ENCODE measurements at places on chromosomes 13 and 19.
A peak's percentile ranks its signal among the peaks of the same experiment; 100 is the strongest.

- no peak for DNase-seq
Observed at GRCh38 chr13:23060959-23061358, 119.8 kb upstream of the SGCG start.

DNA sequence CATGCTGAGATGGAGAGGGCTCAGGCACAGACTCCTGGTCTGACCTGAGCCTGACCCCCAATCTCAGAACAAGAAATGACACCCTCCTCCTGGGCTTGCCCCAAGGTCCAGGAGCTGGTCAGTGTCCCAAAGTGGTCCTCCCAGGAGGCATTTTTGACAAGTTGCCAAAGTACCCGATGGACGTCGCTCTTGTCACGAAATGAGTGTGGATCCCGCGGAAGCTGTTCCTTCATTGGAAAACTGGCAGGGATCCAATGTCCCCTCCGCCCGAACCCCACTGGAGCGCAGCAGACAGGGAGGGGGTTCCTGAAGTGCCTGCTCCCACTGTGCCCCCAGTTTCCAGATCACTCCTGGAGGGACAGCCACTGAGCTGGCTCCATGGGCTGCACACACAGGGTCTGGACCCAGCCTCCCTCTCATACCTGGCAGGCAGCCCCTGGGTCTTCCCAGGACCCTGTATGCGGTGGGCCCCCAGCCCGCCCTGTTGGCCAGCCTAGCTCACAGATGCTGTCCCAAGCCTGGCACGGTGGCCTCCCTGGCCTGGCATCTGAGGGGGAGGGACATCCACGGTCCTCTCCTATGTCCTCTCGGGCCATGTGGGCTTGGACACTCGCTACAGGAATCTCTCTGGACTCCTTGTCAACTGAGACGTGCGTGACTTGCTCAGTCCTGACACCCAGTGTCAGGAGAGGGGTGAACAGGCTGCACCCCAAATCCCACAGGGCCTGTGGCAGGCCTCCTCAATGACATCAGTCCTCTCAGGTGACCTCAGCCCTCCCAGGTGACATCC, 12.8 kb upstream of the ZNF14 start:
- DNase-seq: no peak

DNA sequence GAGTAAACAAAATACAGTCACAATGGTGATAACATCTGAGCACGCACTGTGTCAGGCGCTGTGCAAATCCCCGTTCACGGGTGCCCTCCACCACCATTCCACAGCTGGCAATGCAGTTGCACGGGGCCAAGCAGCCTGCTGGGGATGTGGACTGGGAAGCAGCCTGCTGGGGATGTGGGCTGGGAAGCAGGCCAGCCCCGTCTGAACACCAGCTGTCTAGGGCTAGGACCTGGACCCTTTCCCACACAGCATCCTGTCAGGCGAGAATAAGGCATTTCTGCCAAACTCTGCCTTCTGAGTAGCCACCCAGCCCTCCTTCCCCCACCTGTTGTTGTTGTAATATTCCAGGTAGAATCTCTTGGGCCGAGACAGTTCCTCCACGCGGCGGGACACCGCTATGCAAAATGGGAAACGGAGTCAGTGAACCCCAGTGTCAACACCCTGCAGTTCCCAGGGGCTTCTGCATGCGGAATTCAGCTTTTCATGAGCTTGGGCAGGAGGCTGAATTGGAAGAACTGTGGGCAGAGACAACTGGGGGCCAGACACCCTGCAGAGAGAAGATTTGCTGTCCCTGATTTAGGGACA, 27.8 kb upstream of the MIER2 start:
- DNase-seq: peak; percentile 81

DNA sequence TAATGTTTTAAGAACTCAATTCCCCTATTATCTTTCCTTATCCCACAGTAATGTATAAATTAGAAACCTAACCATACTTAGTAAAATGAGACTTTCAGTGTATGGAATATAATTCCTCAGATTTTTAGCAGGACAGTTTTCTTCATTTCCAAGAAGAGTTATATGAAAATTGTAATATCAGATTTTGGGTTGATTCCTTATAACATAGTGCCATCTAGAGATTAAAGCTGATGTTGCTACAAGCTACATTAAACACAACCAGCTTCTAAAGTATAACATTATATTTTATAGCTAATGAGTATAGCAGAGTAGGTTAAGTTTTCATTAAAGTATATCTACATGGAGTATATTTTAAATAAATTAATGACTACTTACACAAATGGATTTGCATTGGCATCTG, 99.7 kb upstream of the MIR17HG start:
- no peak for DNase-seq

- DNase-seq: peak; percentile 17
Observed at GRCh38 chr19:39252458-39252857, 3.8 kb upstream of the IFNL4 start.

DNA sequence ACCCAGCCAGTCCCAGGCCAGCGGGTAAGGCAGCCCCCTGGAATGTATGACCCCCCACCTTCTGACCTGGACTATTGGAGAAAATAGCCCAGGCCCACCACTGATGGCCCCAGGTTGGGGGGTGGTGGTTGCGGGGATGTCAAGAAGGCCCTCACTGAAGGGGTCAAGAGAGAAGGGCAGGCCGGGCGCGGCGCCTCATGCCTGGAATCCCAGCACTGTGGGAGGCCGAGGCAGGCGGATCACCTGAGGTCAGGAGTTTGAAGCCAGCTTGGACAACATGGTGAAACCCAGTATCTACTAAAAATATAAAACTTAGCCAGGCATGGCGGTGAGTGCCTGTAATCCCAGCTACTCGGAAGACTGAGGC, 1.5 kb upstream of the ADAMTSL5 start:
- DNase-seq: no peak

DNA sequence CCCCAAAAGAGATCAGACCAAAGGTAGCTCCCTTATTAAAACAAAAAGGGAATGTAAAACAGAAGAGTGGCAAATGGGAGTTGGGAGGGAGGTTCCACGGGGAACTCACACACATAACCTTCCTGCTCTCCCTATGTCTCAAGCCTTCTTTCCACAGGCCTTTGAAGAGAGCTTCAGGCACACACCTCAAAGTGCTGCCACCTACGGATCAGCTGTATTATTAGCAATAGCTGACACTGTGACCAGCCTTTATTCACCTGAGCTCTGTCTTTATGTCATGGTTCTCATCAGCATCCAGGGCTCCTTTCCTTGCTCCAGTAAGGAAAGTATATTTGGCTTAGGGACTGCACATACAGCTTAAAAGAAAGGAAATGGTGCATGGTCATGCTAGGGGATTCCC, 11.3 kb downstream of the ZNF571 start:
- DNase-seq: no peak

- DNase-seq: peak; percentile 75
Observed at GRCh38 chr19:37817180-37817981, 38.0 kb upstream of the ZNF573 start.

GRCh38 chr19:51664131-51664530, 17.5 kb upstream of the SIGLEC14 start:
- DNase-seq: no peak

- peak; percentile 34 for DNase-seq
Observed at GRCh38 chr13:25455146-25455545, 83.4 kb downstream of the ATP8A2 start.

All from NCI-H2171 treated with DMSO at 0.1 percent for 48 hours (cell line).